ENCODE measurements at places on chromosomes 6 and 20.

GRCh38 chr20:41167481-41168253 lies 30.3 kb downstream of the PLCG1 start:
- no peak for DNase-seq

- peak; percentile 31 for DNase-seq
Measured at GRCh38 chr20:23995905-23996666, 7.5 kb upstream of the GGTLC1 start.

DNA sequence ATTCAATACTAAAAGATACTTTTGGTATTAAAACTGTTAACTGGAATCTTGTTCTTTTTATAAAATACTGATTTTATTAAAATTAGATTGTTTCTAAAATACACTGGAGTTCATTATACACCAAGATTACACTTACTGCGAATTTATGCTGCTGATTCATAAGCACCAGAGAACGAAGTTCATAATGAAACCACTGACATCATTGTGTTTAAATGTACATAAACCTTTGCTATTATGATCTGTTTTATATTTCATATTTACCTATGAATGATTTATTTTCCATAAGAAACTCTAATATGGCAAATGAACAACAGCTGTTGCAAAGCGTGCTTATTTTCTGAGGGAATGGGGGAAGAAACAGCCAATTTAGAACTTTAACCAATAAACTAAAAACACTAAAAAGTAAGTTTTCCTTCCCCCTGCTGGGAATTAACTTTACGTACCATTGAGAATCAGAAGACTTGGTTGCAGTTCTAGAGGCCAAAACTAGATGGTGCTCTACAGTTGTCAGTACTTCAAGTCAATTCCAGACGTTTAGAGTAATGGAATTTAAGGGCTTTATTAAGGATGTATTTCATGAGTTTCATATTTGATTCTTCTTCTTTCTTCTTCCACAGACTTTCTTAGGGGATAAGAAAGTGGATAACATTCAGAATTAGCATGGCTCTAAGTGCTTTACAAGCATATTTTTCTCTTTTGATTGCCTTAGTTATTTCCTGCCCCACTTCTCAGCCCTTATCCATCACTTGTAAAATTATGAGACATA lies 30.8 kb upstream of the COL19A1 start:
- peak; percentile 65 for DNase-seq

GRCh38 chr20:10249822-10250221 lies 31.2 kb downstream of the SNAP25 start:
- no peak for DNase-seq

DNA sequence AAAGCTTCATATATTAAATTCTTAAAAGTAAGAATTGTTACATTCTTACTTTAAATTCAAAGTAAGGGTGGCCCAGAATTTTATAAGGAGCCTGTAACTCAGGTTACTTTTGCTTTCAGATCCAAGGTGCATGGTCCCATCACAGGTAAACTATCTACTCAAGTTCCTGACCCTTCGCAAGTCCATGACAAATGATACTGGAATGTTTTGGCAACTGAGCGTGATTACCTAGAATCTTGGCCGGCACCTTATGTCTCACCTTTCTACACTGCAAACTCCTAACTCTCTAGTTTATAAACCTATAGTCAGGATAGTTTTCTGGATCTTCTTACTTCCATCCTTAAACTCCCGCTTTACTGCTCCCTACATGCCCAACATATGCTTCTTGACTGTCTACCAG lies 67.9 kb upstream of the HMGN3 start:
- DNase-seq: no peak

- peak; percentile 18 for DNase-seq
Measured at GRCh38 chr20:258963-259362, 1.4 kb downstream of the DEFB132 start.

DNA sequence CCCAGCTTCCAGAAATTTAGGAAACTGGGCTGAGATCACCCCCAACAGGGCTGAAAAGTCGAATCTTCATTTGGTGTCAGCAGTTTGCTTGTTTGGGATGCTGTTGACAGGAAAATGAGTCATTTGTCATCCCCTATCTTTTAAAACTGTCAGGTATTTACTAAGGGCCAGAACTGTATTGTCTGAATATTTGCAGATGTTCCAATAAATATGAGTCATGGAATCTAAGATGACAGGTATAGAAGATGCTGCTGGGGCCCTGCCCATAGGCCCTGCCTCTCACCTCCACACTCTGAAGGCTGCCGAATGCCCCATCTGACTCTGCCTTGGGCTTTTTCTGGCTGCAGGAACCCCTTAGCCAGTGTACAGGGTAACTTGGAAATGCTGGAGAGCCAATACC lies 3.9 kb downstream of the ETV7 start:
- no peak for DNase-seq

DNA sequence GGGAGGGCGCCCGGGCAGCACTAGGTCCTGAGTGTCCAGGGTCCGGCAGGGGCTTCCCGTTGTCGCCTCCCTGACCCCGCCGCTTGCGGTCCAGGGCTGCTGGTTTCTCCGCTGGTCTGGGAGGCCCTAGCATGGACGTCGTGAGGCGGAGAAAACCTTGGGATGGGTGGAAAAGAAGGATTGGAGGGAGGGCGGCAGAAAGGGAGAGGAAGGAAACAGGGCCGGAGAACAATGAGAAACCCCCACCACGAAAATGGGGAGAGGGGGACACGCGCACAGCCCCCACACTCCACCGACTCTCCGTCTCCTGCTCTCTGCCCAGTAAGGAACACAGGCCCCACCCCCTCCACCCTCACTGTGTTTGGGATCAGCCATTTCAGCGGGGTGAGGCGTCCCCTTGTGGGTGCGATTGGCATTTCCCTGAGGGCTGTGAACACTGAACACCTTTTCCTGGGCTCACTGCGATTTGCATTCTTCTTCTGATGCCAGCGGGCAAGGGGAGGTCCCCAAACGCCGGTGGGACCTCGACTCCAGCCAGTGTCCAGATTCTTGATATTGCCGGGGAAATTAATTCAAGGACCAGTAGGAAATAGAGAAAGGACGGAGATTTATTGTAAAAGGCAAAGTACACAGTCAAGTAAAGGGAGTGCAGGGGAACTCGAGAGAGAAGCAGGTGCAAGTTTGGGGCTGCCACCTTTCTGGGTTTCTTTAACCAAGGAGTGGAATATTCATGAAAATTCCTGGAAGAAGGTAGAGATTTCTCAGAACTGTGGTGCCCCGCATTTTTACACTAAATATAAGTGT lies 3.3 kb upstream of the RAET1G start:
- DNase-seq: peak; percentile 78

DNA sequence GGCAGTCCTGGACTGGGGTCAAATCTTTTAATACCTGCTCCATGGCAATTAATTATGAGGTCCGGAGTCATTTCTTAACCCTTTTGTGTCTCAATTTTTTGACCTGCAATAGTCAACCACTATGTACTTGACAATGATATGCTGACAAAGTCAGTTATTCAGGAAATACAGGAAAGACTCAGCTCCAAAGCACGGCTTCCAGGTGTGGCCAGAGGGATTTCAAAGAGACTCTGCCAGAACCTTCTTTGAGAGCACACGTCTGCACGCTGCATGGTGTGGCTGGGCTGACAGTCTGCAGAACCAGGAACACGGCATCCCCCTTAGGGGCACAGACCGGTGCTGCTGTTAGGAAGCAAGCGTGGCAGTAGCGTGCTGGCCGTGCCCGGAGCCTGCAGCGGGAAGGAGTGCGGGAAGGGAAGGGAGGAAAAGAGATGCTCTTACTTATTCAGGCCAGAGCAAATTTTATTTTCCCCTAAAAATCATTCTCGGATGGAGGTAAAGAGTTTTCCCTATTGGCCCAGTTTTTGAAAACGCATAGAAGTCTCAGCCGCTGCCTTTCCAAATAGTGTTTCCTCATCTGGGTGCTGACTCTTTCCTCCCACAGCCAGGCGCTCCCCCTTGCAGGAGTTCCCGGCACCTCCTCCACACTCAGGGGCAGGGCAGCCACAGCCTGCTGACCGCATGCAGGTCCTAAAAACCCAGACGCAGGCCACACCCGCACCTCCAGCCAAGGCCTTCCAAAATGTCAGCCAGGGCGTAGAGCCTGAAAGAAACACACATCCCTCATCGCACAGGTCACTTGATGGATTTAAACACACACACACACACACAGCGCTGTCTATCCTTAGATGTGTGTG lies 187.4 kb upstream of the SNX9 start:
- DNase-seq: no peak

DNA sequence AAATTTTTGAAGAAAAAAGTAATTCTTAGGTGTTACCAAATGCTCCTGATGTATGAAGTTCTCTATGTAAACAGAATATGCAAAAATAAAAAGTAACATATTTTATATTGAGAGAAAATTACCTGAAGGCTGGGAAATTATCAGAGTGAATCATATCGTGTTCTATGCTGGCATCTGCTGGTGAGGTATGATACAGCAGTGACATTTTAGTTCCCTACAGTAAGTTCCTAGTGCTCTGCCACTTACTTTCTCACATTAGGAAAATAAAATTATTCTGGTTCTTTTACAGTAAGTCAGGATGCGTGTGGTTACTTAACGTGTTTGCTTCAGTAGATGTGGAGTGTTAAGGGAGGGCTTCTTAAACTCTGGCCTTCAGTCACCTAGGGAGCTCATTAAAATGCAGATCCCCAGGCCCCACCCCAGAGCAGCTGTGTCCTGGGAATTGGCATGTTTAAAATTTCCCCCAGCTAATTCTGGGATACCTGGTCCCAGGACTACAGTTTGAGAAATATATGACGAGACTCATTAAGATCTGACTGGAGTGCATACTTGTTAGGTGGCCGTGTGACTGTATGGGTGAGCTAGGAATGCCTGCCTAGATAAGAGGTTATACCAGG lies 3.2 kb downstream of the ACTR5 start:
- peak; percentile 35 for DNase-seq

- DNase-seq: no peak
Measured at GRCh38 chr6:34067814-34068213, 78.1 kb downstream of the GRM4 start.
